ENCODE measurements at places on chromosomes 11 and 22. TPM values are rescaled to one million over a fixed set of nuclear protein-coding genes. Genes with fewer than 3 reads are reported as not detected.

GRCh38 chr11:134276396-134277182, 410 bp downstream of the GLB1L3 start:
- ATAC-seq = peak; percentile 21

DNA sequence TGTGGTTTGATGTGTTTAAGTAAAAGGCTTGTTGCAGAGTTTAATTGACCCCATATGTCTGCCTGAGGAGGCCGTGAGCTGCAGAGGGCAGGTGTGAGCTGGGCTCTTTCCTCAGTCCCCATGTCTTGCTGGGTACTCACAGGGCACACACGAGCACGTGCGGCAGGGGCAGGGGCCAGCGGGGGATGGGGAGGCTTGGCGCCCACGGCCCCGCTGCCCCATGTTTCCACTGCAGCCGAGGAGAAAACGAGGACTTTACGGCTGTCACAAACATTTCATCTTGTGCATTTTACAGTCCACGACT, 24.7 kb upstream of the CCDC188 start:
- no peak for ATAC-seq

DNA sequence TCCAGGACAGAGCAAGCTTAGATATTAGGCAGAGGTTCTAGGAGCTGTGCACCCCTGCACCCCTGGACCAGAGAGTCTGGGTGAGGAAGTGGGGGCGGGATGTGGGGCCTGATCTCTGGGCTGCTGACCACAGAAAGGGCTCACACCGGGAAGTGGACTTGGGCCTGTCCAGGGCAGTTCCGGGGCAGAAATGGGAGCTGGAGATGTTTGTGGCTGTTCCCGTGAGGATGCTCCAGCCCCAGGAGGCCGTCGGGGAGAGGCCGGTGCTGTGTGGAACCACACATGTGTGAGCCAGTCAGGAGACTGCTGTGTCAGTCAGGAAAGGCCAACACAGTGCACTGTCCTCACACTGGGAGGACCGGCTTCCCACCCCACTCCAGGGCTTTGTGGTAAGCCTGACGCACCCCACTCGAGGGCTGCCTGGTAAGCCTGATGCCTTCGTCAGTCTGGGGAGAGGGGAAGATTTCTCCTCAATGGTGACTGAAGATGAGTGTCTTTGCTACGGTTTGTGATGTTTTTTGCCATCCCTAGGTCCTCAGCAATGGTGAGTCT, 741.0 kb downstream of the BRD1 start:
- ATAC-seq = no peak

DNA sequence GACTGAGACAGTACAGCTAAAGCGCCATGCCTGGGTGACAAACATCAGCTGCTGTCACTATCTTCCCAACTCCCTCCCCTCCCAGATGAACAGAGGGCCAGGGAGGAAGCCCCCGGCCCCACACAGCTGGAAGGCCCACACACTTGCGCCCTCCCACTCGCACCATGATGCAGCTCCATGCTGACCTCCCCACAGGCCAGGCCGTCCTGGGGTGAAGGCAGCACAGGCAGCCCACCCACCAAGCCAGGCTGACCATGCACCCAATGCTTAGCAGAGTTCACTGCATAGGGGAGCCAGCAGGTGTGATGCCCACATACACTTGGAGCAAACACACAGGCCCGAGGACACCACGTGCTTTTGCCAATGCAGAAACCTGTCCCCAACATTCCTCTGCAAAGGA, 22.1 kb downstream of the LRFN4 start:
- no peak for ATAC-seq

Gene P2RY2
- total RNA-seq = 44.3 TPM

DNA sequence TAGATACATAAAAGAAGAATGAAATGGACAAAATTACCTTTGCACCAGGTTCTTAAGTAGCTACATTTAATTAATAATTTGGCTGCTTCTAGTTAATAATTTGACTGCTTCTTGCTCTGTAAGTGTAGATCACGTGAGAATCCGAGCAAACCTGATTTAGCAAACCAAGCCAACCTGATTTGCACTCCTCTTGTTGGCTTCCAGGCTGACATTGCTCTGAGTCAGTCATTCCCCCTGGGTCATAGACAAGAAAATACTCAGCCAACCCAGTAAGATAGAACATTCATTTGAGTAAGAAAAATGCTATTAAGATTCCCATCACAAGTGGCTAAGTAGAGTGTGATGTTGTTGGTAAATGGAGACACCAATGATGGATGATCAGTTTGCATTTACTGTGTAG, 304.1 kb downstream of the C11orf87 start:
- peak; percentile 70 for ATAC-seq

GRCh38 chr22:42977569-42977968, 37.4 kb downstream of the PACSIN2 start:
- no peak for ATAC-seq

Data from esophagus mucosa (tissue), 1 donor.